LHCN-M2 (cell line): ENCODE measurements at places on chromosomes 3 and 15. TPM values are rescaled to one million over a fixed set of nuclear protein-coding genes. Genes with fewer than 3 reads are reported as not detected.

CCR3 gene
- total RNA-seq = not detected in 2 replicates

CCK gene
- not detected in 2 replicates for total RNA-seq

SLC27A2 gene
- total RNA-seq = not detected in 2 replicates

PDCD10 gene
- total RNA-seq = 55.9 and 58.8 TPM in 2 replicates

ZNF80 gene
- total RNA-seq = 0.06 TPM in 1 of 2 replicates, not detected in the other

STRIT1 gene
- total RNA-seq = not detected in 2 replicates

DLEC1 gene
- 0.13 TPM in 1 of 2 replicates, not detected in the other for total RNA-seq

STXBP5L gene
- total RNA-seq = under 0.01 TPM in 1 of 2 replicates, not detected in the other

CHST14 gene
- total RNA-seq = 27.9 and 30.1 TPM in 2 replicates

CD86 gene
- total RNA-seq = not detected in 2 replicates

SMCO1 gene
- total RNA-seq = not detected in 2 replicates

VEPH1 gene
- total RNA-seq = 49.0 and 49.6 TPM in 2 replicates

DPPA2 gene
- total RNA-seq = not detected in 2 replicates
